ENCODE measurements at places on chromosomes 2 and 18. TPM values are rescaled to one million over a fixed set of nuclear protein-coding genes. Genes with fewer than 3 reads are reported as not detected.

The FSIP2 gene
- total RNA-seq: not detected

GRCh38 chr18:25518716-25519053 lies 166.7 kb upstream of the ZNF521 start:
- no peaks in the 10 kb centered on the region for H3K36me3 ChIP-seq
- H3K27me3 ChIP-seq: no peaks in the 10 kb centered on the region
- H3K4me3 ChIP-seq: no peak overlapping the region

- no peak for DNase-seq
- no peaks in the 10 kb centered on the region for H3K36me3 ChIP-seq
- H3K4me3 ChIP-seq: no peak overlapping the region
- no peak overlapping the region for H3K27ac ChIP-seq
Observed at GRCh38 chr2:65536596-65536995, 104.2 kb upstream of the SPRED2 start.

- H3K27me3 ChIP-seq: peaks cover 5% of the 10 kb centered on the region
- H3K27ac ChIP-seq: peak overlapping the region; percentile 82
- DNase-seq: no peak
- H3K4me3 ChIP-seq: peak overlapping the region; percentile 95
Observed at GRCh38 chr2:37670378-37671008, 949 bp downstream of the CDC42EP3 start.

DNA sequence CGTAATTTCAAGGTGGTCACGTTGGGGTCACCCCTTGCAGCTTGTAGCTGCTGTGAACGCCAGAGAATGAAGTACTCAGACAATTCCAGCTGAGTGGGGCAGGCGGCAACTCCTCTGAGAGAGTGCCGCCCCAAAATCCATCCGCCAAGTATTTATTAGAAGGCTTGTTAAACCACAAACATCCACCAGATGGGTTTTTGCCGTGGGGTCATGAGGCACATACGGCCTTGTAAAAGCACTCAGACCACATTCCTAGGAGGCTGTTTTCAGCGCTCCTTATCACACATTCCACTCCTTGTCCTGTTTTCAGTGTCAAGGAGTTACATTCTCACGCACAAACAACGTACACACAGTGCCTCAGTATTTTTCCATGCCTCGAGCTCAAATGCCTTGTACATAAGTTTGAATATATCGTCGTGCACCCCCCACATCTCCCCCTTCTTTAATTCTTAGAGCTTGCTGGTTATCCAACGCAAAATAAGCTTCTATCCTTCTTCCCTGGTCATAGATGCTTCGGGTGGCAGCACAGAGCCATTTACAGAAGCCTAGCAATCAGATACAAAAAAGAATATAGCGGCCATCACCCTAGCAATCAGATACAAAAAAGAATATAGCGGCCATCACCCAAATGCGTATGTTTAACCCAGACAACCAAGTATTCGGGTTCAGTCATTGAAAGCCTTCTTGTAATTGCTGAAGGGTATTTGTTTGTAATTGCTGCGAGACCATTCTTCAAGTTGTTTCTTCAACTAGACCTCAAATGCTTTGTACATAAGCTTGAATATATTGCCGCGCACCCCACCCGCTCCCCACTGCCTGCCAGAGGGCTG lies 7.3 kb downstream of the ALPP start:
- DNase-seq: no peak
- H3K36me3 ChIP-seq: no peaks in the 10 kb centered on the region
- peaks cover 59% of the 10 kb centered on the region for H3K27me3 ChIP-seq
- no peak overlapping the region for H3K27ac ChIP-seq

The SULT1C4 gene
- not detected for total RNA-seq

DNA sequence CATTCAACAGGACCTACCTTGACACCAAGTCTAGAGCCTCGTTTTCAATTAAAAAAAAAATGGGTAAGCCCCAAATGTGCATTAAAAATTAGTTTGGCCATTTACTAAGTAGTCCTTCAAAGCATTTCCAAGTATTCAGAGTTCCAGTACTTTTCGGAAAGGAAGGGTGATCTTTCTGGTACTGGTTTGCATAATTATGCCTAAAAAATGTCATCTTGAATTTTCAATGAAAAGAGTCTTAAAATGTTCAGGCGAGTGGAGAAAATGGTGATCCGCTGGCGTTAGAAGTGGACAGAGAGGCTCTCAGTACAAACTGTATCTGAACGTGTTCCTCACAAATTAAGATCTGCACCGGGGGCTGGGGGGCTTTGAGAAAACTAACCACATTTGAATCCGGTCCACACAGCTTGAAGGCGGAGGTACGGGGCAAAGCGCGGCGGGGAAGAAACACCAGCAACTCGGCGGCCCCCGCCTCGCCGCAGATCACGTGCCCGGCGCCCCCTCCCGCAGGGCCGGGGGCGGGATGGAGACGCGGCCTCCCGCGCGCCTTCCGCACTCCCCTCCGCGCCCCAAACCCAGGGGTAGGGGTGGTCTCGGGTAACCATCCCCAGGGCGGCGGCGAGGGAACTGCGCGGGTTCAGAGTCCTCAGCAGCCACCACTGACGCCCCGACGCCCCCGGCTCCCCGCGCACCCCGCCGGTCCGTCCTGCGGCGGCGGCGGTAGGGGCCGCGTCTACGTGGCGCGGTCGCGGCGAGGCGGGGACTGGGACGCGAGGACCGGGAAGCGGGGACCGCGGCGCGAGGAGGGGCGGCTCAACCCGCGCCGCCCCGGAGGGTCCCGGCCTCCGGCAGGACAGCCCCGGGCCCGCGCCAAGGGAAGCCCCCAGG lies 564 bp downstream of the LPIN2 start:
- peaks cover 37% of the 10 kb centered on the region for H3K36me3 ChIP-seq
- H3K4me1 ChIP-seq: peaks cover 62% of the 10 kb centered on the region
- DNase-seq: peak; percentile 43
- peak overlapping the region; percentile 90 for H3K27ac ChIP-seq
- no peaks in the 10 kb centered on the region for H3K27me3 ChIP-seq

The GKN2 gene
- not detected for total RNA-seq

DNA sequence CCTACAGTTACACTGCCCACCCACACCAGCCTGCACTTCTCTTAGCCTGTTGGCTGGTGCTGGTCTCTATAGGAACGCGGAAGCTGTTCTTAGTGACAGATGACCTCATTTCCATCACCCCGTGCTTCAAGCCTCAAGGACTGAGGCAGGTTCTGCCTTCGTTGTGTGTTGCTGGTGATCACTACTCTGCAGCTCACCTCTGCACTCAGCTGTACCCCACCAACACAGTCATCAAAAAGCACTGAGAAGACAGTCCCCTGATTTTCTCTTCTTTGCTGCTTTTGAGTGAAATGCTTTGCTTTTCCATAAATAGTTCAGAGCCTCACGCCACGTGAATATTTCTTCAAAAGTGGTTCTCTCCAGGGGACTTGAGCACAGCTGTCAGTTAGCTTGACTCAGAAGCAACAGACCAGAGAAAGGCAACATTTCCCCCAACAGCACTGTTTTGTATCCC lies 225.7 kb upstream of the CCDC150 start:
- no peak overlapping the region for H3K4me3 ChIP-seq
- H3K36me3 ChIP-seq: no peaks in the 10 kb centered on the region
- no peak for DNase-seq

Data from activated T-helper 1 cell treated with anti-CD3 and anti-CD28 coated beads, Interleukin-12 subunit alpha, Interleukin-12 subunit beta, Interleukin-2, Interleukin-4 antibody, amounts not matched to agents 30 ng/mL and 10 ng/mL and 1 ng/mL, durations not matched to agents 14 hours and 24 hours and 36 hours (primary cell).